ENCODE measurements at places on chromosomes 16 and 17.

GRCh38 chr17:6823011-6823442, 8.5 kb downstream of the TEKT1 start:
- DNase-seq, result no peak

DNA sequence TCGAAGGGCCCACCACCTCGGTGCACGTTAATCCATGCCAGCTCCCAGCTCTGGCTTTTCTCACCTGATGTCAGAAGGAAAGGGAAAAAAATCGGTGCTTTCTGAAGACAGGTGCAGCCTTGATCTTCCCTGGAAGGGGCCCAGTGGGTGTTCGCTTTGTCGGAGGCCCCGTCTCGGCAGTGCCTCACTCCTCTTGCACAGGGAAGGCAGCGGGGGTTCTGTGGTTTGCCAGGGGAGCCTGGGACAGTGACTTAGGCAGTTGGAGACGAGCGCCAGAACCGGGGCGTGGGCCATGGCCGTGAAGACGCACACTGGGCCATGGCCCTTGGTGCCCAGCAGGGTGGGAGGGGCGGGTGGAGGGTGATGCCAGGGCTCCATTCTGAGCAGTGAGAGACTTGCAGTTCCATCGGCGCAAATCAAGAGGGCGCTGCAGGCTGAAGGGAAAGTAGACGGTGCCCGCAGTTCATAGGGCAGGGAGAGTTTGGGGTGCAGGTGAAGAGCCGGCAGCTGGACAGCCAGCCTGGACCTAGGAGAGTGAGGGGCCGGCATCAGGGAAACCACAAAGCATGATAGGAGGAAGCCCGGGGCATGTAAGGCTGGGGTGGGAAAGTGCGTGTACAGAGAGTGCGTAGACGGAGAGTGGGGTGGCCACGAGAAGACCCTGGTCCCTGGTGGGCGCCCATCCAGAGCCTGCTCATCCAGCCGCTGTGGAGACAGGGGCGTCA, 101.3 kb upstream of the CHMP6 start:
- no peak for DNase-seq

DNA sequence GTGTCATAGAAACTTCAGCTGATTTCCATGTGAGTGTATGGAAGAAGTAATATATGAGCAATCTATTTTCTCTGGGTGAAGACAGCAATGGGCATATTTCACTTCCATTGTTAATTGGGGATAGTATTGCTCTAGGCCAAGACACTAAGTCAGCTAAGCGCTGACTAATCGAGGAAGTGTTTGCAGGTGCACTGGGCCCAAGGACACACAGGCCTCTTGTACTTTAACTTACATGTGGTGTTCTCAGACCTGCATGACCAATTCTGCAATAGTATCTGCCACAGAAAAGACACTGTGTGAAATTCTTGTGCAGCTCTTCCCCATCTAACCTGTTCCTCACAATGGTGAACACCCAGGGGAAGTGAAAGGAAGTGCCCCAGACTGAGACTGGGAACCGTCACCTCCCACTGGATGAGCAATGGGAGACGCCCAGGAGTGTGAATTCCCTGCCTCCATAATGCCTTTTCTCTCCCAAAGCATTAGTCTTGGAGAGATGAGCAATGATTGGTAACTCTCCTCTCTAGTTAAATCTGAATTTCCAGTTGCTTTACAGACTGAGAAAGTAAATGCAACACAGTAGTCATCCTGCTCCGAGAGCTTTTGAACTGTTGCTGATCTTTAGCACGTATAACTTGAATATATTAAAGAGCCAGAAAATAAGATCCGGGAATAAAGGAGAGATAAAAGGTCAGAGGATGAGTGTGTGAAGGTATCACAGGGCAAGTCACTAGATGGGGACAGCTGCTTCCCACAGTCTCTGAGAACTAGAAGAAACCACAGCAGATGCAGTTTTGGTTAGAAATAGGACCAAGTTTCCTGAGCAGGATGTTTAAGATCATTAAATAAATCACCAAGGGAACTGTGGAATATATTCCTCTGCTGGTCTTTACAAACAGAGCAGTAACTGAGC, 82.6 kb downstream of the CDK5R1 start:
- no peak for DNase-seq

DNA sequence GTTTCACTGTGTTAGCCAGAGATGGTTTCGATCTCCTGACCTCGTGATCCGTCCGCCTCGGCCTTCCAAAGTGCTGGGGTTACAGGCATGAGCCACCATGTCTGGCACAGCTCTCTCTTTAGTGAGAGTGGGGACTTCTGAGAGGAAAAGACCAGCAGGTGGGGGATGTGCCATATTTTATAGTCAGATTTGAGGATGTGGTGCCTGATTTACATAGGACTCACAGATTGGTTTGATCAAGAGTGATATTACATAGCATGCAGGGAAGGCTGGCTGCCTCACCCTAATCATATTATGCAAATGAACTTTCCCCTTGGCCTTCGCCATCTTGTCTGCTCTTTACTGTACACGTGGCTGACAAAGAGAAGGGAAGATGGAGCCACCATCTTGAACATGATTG, 28.1 kb upstream of the MAPK3 start:
- DNase-seq, result no peak

GRCh38 chr17:64771980-64772844, 110.1 kb upstream of the SMURF2 start:
- DNase-seq, result no peak

DNA sequence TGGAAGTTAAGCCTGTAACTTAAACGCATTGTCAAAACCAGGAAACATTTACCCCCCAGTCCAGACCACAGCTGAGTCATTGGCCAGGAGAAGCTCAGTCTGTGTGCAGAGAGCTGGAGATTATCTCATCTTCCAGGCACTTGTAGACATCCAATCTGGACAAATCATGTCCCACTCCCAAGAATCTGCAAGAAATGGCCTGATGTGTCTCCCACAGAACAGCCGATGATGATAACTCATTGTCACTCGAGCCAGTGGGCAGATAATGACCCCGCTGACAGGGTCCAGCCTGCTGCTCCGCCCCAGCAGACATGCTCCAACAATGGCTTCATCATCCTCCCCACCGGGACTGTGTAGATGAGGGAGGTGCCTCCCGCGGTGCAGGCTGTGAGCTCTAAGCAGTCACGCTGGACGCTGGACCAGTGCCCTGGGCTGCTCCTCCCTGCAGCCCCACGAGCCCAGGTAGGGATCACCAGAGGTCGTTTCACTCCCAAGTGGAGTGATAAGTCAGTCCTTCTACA, 322.5 kb downstream of the C16orf95 start:
- DNase-seq, result no peak

- DNase-seq, result no peak
Measured at GRCh38 chr17:55158439-55158838, 106.3 kb upstream of the HLF start.

DNA sequence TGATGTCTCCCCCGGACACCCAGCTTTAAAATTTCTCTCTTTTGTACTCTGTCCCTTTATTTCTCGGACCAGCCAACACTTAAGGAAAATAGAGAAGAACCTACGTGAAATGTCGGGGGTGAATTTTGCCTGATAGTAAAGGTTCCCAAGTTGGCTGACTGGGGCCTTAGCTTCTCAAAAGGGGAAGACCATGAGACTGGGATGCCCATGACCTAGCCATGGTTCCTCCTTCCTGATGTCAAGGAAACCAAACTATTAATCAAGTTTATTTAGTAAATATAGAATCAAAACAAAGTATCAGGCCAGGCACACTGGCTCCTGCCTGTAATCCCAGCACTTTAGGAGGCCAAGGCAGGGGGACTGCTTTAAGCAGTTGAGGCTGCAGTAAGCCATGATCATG, 2.4 kb upstream of the EIF1 start:
- DNase-seq, result no peak

GRCh38 chr17:8967861-8968260, 2.4 kb upstream of the PIK3R5 start:
- DNase-seq, result no peak

DNA sequence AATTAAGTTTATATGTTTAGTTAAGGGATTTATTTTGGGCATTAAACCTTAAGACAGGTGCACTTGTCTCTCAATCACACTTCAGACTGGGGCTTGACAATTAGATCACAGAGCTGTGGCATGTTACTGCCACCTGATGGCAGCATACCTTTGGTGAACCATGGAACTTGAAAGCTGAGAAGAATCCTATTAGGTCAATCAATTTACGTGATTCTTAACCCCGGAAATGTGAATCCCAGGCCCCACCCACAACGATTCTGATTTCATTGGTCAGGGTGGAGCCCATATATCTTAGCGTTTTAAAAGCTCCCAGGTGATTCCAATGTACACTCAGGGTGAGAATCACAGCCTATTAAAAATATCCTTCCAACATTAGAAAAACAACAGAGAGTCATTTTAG, 91.0 kb downstream of the GSG1L start:
- DNase-seq, result no peak

GRCh38 chr16:35510701-35511100, 2051.3 kb downstream of the TP53TG3F start:
- no peak for DNase-seq

- no peak for DNase-seq
Measured at GRCh38 chr16:81175325-81175891, 63.1 kb upstream of the BCO1 start.

GRCh38 chr17:5439446-5439764, 450 bp upstream of the C1QBP start:
- DNase-seq, result no peak

DNA sequence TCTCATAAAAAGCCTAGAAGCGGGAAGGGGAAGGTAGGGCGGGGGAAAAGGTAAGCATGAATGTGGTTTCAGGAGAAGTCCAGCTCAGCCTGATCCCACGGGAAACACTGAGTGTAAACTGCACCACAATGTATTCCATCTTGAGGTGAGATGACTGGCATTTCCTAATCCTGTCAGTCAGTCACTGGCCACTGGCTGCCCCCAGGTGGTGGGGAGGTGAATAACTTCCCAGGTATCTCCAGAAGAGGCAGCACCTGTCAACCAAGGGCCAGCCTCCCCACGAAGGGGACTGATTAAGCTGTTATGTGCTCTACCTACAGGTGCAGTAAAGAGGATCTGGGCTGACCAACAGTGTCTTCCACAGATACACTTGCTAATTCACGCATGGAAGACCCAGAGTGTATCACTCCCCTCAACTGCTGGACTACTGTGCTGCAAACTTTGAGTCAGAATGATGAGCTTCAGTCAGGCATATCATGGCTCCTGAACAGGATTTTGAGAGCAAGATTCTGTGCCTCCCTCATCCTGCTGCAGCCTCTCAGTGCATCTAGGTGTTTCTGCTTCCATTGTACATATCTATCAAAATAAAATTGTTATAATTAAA, 108.5 kb upstream of the CCL2 start:
- DNase-seq, result peak; percentile 11

DNA sequence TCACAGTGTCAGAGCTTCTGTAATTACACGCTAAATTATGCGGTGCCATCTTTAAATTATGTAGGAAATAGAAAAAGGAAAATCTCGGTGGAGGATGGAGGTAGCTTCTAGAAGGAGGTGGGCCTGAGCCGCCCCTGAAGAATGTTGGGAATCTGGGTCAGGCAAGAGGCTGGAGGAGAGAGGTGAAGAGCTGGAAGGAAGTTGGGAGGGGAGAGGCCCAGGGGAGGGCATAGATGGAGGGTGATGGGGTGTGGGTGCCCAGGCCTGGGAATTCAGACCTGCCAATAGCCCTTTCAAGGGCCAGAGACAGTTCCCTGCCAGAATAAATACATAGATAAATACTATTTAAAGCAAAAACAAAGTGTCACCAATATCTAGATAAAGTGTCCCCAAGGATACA, 415.0 kb upstream of the HSBP1 start:
- DNase-seq, result no peak

DNA sequence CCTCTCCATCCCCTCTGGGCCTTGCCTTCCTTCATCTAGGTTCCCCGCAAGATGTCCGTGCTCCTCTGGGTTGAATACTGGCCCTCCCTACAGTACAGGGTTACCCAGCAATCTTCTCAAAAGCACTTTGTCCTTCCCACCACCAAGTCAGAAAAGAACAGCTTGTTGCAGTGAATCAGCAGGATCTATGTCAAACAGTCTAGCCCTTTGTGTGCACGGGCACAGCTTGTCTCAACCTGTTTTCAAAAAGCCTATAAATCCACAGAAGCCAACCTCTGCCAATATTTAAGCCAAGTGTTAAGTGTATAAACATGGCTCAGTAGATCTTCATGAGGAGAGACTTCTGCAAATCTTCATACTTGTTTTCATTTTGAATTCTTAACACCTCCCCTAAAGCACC, 25.2 kb downstream of the C17orf67 start:
- DNase-seq, result no peak

DNA sequence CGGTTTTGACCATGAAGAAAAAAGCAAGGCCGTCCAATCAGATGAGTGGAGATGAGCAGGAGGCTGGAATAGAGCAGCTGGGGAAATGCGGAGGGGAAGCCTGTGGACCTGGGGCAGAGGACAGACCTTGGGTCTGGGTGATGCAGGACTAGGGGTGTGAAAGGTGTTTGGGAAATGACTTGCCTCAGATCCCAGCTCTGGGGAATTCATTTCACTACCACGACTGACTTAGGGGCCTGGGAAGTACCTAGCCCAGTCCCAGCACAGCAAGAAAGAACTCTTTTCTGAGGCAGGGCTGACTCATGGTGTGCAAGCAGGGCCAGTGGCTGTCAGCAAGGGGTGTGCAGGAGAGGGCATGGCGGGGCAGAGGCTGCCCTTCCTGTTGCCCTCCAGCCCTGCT, 14.8 kb downstream of the DNAI2 start:
- no peak for DNase-seq

- no peak for DNase-seq
Measured at GRCh38 chr17:46788300-46788699, 30.2 kb downstream of the WNT3 start.
